ENCODE measurements at places on chromosomes 7 and 10.
A peak's percentile ranks its signal among the peaks of the same experiment; 100 is the strongest.

DNA sequence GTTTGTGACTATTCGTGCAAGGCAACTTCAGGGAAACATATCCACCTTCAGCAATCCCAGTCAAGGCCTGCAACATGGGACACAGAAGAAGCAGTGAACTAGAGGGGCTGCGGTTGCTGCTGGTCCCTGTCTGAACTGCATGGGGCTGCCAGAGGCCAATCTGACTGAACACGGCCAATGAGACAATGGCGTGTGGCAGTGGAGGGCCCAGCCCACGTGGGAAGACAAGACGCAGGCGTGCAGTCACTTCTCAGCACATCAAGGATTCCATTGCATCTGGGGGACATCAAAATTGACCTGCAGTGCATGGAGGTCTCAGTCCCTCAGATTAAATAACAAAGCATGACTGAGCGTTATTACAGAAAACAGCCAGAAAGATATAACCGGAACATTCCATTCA, 215.9 kb downstream of the HECW1 start:
- DNase-seq: no peak

DNA sequence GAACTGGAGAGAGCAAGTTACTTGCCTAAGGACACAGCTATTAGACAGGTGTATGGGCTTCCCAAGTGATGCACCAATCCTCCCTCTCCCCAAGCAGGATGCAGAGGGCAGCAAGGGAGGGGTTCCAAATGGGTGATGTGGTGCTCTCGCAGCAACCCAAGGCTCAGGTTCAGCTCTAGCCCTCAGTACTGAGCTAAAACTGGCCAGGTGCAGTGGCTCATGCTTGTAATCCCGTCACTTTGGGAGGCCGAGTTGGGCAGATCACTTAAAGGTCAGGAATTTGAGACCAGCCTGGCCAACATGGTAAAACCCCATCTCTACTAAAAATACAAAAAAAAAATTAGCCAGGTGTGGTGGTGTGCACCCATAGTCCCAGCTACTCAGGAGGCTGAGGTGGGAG, 40.7 kb downstream of the GPRIN2 start:
- DNase-seq: no peak

- DNase-seq: no peak
Observed at GRCh38 chr10:99279626-99280111, 44.0 kb upstream of the HPSE2 start.

- DNase-seq: no peak
Observed at GRCh38 chr7:47281966-47282643, 299.8 kb downstream of the TNS3 start.

- DNase-seq: no peak
Observed at GRCh38 chr10:70432101-70432500, 9.4 kb downstream of the NODAL start.

GRCh38 chr10:64115908-64116643, 594.9 kb downstream of the REEP3 start:
- no peak for DNase-seq

GRCh38 chr7:64892116-64892515, 11.0 kb upstream of the ZNF273 start:
- DNase-seq: no peak

GRCh38 chr7:42142089-42142488, 94.9 kb downstream of the GLI3 start:
- no peak for DNase-seq

GRCh38 chr7:24902276-24902675, 77.7 kb downstream of the OSBPL3 start:
- no peak for DNase-seq

DNA sequence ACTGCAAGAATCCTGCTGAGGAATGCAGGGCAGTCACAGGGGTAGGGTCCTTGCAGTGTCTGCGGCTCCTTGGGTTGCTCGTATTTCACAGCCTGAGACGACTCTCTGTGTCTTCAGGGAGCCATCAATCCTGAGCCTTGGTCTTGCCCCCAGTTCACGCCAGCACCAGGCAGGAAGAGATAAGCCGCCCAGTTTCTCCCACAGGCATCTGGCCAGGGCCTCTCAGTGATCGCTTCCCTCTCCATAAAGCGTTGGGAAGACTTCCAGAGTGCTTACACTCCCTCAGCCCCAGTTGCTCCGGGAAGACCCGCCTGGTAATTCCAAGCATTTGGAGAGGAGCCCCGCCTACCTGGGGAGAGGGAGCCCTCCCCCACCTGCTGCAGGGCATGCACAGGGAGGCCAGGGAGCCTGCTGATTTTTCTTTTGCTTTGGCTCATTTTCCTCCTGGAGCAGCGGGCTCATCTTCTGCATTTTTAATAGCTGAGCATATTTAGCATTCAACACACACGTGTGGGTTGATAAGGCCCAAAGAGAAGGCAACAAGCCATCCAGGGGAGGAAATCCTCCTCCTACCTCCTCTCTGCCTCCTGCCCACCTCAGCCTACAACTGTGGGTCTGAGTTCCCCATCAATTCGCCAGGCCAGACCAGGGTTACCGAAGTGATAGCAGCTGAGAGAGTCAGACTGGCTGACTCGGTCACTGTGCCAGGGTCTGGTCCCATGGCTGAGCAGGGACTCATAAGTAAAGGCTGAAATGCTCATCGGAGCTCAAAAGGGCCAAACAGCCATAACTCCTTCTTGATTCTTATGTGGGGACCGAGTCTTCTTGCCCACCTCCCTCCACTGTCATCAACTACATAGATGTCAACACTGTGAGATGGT, 74.4 kb upstream of the EFCAB10 start:
- no peak for DNase-seq

GRCh38 chr10:32150532-32151101, 94.4 kb upstream of the KIF5B start:
- DNase-seq: no peak

GRCh38 chr10:6328699-6329423, 126.1 kb downstream of the PFKFB3 start:
- DNase-seq: no peak

- DNase-seq: no peak
Observed at GRCh38 chr7:152411389-152411788, 24.4 kb downstream of the KMT2C start.

DNA sequence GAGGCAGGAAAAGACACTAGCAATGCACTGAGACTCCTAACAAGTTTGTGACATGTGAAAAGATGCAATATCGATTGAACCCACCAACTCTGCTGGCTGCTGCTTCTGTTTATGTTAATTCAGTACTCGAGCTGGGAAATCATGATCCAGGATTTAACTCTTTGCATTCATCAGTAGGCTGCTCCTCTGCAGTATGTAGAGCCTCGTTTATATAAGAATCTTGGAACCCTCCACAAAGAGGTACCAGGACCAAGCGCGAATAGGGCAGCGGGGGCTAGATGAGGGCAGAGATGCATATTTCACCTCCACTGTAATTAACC, 7.8 kb downstream of the PRKAG2 start:
- DNase-seq: no peak

- no peak for DNase-seq
Observed at GRCh38 chr10:124688386-124688785, 55.8 kb downstream of the FAM53B start.

GRCh38 chr7:77383333-77383740, 32.8 kb downstream of the GSAP start:
- DNase-seq: no peak

DNA sequence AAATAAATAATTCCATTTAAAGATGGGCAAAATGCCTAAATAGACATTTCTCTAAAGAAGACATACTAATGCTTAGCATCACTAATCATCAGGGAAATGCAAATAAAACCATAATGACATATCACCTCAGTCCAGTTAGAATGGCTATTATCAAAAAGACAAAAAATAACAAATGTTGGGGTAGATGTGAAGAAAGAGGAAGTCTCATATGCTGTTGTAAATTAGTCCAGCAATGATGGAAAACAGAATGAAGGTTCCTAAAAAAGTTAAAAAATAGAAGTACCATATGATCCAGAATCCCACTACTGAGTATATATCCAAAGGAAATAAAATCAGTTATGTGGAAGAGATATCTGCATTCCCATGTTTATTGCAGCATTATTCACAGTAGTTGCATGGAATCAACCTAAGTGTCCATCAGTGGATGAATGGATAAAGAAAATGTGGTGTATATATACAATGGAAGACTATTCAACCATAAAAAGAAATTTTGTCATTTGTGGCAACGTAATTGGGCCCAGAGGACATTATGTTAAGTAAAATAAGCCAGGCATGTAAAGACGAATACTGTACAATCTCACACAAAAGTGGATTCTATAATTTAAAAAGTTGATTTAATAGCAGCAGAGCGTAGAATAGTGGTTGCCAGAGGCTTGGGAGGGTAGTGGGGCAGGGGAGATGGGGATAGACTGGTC, 52.0 kb downstream of the TCAF1 start:
- DNase-seq: no peak

DNA sequence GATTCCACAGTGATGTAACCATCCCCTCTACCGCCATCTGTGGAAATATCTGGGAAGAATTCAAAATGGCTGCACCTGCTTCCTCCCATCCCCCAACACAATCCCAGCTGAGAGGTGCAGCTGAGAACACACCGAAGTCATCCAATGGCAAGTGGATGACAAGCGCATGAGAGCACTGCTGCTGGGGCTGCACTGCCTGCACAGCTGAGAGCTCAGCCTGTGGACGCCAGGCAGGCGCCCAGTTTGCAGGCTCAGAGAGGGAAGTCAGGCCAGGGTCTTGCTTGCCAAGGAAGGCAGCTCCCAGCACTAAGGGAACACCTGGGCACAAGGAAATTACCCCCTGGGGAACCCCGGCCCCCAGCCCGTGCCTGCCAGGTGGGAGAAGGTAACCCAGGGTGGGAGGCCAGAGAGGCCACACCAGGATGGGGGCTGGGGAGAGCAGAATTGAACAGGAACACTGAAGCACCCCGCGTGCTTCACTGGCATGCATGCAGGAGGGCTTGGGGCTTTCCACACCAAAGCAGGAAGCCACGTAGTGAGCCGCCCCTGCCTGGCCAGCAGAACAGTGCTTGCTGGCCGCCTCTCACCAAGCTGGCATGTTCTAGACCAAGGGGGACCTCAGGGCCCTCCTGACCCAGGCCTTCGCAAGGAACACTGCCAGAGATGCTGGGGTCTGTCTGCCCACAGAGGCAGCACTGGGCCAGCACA, 46.2 kb downstream of the FAM53B start:
- peak; percentile 58 for DNase-seq

GRCh38 chr7:46459942-46460341, 538.9 kb upstream of the IGFBP3 start:
- DNase-seq: no peak

DNA sequence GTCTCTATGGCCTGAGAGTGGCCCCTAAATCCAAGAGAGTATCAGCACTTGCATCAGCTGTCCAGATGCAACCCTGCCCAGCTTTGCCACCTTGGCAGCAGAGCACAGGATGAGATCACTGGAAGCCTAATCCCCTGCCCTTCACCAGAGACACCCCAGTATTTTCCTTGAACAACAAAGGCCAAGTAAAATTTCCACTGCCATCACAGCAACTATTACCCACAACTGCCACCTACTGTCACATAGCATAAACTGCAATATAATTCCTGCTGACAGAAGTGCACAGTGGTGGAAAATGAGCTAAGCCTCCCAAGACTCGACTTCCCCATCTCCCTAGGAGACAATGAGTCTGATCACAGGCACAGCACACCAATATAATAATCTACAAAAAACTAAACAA, 462.8 kb upstream of the ZWINT start:
- DNase-seq: no peak

- no peak for DNase-seq
Observed at GRCh38 chr10:131689486-131689885, 211.3 kb upstream of the PPP2R2D start.

DNA sequence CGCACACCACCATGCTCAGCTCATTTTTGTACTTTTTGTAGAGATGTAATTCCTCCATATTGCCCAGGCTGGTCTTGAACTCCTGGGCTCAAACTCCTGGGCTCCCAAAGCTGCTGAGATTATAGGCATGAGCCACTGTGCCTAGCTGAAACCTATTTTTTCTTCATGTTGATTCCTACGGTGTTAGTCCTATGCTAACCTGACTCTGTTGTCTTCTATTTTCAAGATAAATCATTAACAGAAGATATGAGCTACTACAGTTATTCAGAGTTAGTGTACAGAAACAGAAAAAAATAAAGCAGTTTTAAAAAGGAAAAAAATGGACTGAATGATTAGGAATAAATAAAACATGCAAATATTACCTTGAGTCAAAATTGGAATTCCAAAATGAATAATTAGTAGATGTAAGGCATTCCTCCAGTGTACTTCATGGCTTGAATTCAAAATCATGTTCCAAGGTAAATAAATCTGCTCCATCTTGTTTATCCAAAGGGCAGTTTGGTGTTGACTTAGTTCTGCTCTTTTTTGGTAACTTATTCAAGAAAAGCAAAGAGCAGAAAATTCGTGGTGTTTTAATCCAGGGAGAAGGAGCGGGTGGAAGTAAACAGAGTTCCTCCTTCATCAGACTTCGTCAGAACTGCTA, 185.8 kb downstream of the CACNB2 start:
- DNase-seq: no peak

DNA sequence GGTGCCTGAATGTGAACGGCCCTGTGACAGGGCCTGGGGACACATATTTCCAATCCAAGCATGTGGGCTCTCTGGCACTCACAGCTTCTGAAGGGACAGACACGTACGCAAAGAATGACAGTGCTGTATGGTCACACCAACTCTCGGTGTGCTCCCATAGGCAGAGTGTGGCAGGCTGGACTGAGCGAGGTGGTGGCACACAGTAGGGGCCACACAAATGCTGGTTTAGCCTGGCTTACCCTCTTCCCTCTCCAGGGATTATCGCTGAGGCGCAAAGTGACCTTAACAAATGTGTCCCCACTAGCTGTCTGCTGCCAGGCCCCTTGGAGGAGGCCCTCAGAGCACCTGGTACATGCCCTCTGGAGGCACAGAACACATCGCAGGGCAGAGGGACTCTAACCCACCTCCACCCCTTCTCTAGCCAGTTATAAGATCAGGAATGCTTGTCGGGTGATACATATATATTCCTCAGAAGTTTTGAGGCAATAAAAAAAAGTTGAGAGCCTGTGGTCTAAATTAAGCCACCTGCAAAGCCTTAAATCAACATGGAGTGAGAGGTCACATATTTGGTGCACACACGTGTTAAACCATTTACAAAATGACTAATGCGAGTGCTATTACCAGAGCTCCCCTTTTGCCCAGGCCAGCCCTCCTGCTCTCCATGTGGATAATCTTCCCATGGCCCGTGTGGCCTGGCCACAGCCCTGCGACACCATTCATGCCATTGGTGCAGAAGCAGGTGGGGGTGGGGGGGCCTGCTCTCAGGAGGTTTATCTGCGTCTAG, 262.8 kb upstream of the GRB10 start:
- no peak for DNase-seq

Data from CD4-positive, alpha-beta T cell treated with Interleukin-4 for 4 hours (primary cell).